ENCODE measurements at places on chromosomes 6 and 20.

- DNase-seq = no peak
Measured at GRCh38 chr6:42693725-42694323, 28.6 kb downstream of the PRPH2 start.

GRCh38 chr20:39268491-39268951 is 306.4 kb downstream of the DHX35 start:
- DNase-seq = no peak

DNA sequence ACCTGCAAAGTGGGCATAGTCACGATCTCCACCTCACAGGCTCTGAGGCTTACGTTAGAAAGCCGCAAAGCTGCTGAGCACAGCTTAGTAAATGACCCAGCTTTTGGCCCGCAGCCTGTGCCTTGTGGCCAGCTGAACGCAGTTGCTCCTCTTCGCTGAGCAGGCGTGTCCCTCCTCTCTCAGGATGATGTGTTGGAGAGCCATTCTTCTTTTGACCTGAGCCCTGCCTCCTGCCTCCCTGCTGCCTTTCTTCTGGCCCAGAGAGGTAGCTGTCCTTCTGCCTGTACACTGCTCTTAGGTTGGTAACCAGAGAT is 47.6 kb upstream of the MYL9 start:
- DNase-seq = no peak

- DNase-seq = no peak
Measured at GRCh38 chr20:48177058-48177457, 391.8 kb upstream of the SULF2 start.

- no peak for DNase-seq
Measured at GRCh38 chr6:113696960-113697359, 160.2 kb upstream of the MARCKS start.

DNA sequence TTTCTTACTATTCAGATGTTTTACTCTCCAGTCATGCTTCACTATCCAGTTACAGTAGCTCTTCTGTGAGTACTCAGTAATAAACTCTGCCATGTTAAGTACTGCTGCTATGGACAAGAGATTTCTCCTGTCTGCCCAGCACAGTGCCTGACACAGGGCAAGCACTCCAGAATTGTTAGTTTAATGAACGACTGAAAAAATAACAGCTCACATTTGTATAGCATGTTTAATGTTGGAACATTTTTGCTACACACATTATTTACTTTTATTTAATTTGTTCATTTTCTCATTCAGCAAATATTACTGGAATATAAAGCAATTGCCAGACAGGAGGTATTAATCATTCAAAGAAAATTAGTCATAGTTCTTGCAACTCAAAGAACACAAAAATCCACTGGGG is 142.6 kb upstream of the HMGN3 start:
- no peak for DNase-seq

DNA sequence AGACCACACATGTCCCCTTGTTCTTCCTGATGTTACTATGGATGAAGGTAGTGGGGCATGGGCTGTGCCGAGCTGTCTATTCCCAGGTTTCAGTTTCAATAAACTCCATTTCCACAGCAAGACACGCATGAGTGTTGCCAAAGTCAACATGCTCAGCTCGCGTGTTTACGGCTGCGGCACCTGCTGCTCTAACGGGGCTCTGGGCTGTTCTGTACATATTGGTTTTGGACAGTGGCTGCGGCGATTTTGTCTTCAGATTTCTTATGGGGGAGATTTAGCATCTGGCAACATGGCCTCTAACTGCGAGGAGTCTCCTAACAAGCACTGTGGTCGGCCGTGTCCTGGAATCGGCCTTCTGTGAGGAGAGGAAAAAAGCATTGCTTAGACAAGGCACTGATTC is 58.6 kb downstream of the TMEM242 start:
- no peak for DNase-seq

GRCh38 chr6:129710450-129711270 is 683 bp upstream of the ARHGAP18 start:
- no peak for DNase-seq

GRCh38 chr6:78867020-78867369 is 356 bp upstream of the IRAK1BP1 start:
- DNase-seq = no peak

DNA sequence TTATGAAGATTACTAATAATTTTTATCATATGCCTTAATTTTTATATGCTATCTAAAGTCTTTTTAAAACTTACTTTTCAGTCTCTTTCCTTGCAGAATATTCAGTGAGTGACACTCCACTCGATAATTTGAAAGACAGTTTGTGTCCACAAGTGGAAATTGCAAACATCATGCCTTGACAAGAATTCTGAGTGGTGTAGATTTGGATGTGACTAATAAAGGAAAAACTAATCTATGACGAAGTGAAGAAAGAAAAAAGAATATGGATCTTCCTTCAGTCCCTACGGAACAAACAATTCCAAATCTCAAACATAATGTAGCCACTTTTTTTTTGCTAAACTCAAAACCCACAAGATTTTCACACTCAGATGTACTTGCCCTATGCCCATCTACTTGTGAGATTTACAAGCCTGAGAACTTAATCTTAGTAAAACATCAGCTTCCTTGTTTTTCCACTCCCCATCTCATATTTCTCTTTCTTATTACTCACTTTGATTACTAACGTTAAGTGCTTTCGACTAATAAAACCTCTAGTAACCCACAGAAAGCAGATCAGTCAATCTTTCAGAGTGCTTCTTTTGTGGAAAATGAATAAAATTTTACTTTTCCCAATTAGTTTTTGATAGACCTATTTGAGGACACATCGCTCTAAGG is 1155.8 kb downstream of the GRIK2 start:
- DNase-seq = no peak

DNA sequence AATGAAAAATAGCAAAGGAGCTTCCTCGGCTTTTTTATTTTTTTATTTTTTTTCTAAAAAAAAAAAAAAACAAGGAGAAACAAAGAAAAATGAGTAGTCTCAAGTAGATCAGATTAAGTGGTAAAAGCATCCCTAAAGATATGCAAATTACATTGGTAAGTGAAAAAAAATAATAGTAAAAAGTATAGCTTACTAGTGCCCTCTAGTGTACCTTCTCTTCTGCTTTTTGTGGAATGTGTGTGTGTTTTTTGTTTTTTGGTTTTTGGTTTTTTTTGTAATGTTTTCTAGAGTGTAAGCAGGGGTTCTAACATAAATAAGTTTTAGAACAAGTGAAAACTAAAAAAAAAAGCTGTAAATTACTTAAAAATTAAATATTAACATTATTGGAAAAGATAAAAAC is 1062.0 kb downstream of the HACE1 start:
- DNase-seq = no peak

- no peak for DNase-seq
Measured at GRCh38 chr20:62834967-62835730, 18.3 kb downstream of the COL9A3 start.

DNA sequence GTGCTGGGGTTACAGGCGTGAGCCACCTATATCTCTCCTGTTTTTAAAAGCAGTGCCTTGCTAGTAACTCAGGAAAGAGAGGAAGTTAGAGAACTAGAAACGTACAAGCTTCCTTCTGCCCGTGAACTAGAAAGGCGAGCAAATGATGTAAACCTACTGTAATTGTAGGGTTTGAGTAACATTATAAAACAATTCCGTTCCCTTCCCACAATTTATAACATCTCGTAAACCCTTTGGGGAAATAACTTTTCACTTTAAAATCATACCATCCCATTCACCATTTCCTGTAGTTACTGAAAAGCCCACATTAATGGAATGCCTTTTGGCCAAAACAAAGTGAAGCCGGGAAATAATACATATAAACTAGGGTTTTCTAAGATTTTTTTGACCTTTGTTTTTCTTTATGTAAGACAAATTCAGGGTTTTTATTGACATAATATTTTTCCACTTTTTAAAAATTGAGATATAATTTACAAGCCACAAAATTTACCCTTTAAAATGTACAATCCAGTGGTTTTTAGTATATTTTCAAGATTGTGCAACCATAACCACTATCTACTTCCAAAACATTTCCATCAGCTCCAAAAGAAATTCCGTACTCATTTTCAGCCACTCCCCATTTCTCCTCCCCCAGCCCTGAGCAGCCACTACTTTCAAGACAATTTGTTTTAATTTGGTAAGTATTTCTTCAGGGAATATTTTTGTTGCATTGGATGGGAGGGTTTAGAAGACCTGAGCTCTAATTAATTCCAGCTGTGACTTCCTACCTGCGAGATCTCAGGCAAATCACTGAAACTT is 175.1 kb upstream of the PDE10A start:
- no peak for DNase-seq

DNA sequence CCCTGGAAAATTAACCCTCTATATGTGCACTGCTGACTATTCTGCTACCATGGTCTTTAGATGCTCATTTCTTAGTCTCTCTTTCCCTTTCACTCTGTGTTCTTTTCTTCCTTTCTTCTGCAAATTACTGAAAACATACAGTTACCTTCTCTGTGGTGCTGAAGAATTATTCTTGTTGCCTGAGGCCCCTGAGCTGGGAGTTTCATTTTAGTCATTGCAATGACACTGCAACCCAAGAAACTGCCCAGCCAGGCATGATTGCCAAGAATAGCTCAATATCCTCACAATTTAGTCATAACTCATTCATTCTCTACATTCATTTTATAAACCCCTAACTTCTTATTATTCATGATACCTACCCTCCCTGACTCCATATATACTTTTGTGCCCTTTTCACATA is 245.8 kb upstream of the RAB32 start:
- no peak for DNase-seq

DNA sequence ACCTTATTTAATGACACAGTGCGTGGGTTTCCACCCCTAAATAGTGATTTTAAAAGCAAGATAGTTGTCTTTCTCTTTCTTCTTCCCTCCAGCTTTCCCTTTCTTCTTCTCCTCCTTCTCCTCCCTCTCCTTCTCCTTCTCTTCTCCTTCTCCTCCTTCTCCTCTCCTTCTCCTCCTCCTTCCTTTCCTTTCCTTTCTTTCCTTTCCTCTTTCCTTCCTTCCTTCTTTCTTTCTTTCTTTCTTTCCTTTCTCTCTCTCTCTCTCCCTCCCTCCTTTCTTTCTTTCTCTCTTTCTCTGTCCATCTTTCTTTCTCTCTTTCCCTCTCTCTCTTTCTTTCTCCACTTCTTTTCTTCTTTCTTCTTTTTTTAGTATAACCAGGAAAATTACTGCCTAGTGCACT is 670.6 kb downstream of the GRIK2 start:
- no peak for DNase-seq

GRCh38 chr20:55586610-55587009 is 418.7 kb downstream of the CBLN4 start:
- no peak for DNase-seq

DNA sequence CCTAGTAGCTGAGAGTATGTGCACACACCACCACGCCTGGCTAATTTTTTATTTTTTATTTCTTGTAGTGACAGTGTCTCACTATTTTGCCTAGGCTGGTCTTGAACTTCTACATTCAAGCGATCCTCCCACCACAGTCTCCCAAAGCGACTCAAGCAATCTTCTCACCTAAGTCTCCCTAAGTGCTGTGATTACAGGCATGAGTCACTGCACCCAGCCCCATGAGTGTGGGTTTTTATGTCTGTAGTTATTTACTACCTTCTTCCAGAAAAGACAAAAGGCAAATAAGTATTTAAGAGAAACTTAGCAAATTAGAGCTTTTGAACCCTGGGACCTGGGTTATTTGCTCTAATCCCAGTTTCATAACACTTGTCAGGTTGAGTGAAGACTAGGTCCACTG is 92.3 kb upstream of the HCRTR2 start:
- DNase-seq = no peak

- DNase-seq = no peak
Measured at GRCh38 chr6:139996253-139996834, 621.9 kb upstream of the CITED2 start.

DNA sequence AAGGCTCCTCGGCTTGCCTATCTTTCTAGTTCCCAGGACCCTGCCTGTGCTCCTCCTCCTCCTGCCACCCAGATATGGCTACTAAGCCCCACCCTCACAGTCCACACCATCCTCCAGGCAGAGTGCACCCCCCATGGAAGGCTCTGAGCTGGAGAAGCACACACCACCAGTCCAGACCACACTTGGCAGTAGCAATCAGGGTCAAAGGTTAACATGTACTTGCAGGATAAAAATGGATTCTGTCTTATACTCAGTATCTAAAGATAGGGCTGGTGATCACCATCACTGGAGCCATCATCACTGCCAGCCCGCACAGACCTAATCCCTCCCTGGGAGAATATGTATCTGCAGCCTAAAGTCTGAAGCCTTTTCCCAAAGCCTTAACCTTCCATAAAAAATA is 83.4 kb downstream of the PRKN start:
- DNase-seq = no peak

DNA sequence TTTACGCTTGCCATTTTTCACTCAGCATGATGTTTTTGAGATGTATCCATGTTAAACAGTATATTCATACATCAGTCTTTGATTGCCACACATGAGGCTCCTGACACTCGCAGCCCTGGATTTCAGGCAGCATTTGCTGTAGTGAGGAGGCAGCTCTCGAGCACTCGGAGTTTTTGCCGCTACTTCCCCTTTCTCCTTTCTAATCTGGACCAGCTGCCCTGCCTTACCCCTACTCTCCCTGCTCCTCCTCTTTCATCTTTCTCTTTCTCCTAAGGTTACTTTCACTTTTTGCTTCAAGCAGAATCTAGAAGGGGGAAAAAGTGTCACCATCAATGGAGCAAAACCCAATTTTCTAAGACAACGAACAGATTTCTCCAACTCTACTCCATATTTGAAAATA is 5.9 kb upstream of the CST3 start:
- no peak for DNase-seq

DNA sequence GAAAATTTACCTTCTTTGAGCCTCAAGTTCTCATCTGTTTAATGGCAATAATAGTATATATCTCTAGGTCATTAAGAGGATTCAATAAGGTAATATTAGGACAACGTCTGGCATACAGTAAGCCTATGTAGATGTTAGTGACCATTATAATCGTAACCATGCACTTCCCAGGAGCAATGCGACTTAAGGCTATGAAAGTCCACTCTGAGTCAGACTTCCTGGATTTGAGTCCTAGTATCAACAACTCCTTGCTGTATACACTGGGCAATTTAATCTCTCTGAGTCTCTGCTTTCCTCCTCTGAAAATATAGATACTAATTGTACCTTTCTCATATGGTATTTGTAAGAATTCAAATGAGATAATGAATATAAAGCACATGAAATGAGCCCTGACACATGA is 168.1 kb upstream of the HDDC2 start:
- no peak for DNase-seq

DNA sequence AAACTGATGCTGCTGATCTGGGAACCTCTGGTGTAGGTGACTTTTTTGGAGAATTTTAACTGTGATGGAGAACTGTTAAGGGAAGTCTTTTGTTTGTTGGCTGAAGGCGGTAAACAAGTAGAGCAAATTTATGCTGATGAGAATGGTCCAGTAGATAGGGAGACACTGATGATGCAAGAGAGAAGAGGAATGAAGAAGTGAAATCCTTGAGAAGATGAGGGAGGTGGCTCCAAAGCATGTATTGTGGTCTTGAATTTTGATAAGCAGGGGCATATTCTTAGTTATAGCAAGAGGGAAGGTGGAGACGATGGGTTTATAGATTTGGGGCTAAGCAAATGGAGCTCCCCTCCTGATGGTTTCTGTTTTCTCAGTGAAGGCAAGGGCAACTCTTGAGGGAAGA is 22.0 kb downstream of the MAPK14 start:
- DNase-seq = no peak

- no peak for DNase-seq
Measured at GRCh38 chr6:132144456-132144855, 193.3 kb upstream of the CCN2 start.

- no peak for DNase-seq
Measured at GRCh38 chr6:125913145-125913544, 43.4 kb upstream of the HINT3 start.

Data from GM18507 (cell line).